DMS 273 treated with DMSO at 0.1 percent for 48 hours (cell line): ENCODE measurements at places on chromosomes 6 and 20.
A peak's percentile ranks its signal among the peaks of the same experiment; 100 is the strongest.

- no peak for DNase-seq
These were observed 25.7 kb upstream of the CTNNBL1 start for GRCh38 chr20:37668166-37668565.

DNA sequence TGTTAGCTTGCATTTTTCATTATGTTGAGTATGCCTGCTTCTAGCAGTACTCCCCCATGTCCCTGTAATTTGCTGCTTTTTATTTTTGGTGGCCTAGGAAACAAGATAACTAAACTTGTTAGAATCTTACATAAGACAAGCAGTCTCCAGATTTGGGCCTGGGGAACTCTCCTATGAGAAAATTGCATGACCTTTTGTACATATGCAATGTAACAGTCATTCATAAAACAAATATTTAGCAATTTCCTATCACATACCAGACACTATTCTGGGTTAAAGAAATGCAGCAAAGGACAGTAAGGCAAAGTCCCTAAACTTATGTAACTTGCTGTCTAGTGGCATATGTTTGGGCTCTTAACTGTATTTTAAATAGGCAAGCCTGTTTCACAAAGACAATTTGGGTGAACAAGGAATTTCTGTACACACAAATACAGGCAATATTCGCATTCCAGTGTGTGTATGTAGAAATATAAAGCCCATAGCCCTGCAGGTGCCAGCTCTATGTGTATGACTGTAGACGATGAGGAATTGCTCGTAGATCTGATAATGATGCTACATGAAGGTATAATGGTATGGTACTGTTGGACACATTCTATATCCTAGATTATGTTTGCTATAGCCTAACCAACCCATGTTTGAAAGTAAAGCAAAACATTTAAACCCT is 305.2 kb upstream of the CITED2 start:
- no peak for DNase-seq

- DNase-seq = no peak
These were observed 82.2 kb downstream of the MAN1A1 start for GRCh38 chr6:119267126-119267905.

DNA sequence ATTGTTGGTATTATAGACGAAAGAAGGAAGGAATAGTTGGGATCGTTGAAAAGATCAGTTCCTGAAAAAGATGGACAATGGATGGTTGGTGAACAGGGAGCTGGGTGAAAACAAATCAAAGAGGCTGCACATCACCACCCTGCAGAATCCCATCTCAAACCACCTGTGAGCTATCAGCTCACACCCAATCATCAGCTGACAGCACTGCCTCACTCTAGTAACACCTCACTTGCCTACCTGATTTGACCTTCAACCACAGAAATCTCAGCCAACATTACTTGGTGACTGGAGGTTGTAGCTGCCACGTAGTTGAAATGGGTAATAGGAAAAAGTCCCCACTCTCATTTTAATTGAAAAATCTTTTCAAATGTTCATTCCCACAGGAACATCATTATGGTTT is 101.8 kb upstream of the DST start:
- no peak for DNase-seq

DNA sequence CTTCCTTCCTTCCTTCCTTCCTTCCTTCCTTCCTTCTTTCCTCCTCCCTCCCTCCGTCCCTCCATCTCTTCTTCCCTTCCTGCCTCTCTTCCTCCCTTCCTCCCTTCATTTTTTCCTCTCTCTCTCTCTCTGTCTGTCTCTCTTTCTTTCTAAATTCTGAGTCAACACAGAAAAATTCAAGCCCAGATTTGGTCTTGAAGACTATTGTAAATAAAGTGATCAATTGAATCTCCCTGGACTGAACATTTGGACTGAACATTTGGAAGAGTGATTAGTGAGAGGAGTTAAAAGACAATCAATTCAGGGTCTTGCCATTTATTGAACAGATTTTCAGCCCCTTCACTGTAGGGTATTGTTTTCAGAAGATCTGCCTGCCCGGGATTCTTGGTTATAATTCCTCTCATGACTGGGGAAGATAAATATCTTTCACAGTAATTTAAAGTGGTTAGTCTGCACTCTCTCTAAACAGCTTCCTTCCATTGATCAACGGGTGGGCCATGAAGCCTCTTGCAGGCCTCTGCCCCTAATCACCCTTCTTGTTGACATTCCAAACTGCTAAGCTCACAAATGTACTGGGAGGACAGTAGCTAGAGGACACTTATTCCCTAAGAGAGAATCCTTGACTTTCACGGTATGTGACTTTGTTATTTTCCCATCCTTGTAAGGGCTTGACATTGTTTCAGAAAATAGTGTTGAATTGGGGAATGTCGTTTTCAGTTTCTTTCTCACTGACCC is 101.7 kb upstream of the BMP2 start:
- no peak for DNase-seq

GRCh38 chr6:136926383-136926782 is 4.3 kb downstream of the SLC35D3 start:
- DNase-seq = no peak

DNA sequence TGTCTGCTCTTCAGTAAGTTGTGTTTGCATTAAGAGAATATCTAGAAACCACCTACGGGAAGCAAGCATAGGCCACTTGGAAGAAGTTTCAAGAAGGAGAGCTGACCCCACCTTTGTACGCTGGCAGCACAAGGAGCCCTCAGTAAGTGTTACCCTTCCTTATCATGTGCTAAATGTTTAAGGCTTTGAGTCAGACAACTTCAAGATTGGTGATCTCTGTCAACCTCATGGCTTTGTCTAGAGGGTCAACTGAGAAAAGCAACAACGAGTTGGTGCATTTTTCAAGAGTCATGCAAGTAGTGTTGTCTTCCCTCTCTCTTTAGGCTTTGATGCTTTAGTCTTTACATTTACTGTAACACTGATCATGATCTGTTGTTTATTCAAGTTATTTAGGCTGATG is 53.2 kb upstream of the SPTLC3 start:
- DNase-seq = no peak

DNA sequence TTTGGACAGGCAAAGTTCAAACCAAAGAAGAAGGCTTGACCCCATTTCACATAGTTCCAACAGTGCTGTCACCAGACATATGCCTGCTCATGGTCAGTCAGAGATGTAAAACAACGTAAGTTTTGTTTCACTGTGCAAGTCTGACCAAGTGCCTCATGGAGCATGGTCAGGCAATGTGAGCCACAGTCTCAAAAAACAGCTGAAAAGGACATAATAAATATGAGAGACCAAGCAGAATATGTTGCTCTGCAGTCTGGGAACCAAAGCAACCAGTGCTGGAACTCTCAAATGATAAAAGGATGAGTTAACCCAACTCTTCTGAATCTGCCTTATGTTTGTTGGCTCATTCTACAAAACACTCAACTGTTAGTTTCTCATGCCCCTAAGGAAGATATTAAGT is 39.9 kb upstream of the DST start:
- DNase-seq = no peak

DNA sequence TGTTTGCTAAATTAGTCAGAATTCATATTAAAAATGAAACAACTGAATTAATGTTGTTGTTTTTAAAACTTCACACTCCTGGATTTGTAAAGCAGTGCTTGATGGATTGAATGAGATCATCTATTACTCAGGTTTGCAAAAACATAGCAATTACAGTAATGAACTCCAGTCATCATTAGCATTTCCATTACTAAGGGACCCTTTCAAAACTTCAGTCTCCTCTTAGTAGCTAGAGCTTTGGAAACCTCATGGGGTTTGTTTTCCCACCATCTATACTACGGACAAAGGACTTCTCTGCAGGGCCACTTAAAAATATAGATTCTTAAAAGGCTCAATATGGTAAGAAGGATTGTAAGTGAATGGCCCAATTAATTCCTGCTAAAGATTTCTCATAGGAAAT is 209.9 kb upstream of the PRND start:
- no peak for DNase-seq

DNA sequence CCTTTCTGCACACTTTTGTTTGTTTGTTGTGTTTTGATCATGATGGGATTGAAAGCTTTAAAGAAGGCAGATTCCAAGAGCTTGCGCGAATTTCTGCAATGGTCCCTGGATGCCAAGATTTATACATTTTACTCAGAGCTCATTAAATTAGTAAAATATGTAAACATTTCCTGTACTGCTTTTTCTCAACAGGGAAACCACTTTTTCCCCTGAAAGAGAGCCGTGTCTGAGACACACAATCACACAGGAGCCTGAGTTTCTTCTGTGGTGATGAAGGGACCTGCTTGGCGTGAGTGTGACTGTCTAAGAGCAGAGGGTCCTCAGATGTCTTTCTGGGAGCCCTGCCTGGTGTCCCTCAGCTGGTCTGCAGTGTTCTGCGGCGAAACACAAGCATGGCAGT is 12.1 kb upstream of the TAGAP start:
- DNase-seq = no peak

DNA sequence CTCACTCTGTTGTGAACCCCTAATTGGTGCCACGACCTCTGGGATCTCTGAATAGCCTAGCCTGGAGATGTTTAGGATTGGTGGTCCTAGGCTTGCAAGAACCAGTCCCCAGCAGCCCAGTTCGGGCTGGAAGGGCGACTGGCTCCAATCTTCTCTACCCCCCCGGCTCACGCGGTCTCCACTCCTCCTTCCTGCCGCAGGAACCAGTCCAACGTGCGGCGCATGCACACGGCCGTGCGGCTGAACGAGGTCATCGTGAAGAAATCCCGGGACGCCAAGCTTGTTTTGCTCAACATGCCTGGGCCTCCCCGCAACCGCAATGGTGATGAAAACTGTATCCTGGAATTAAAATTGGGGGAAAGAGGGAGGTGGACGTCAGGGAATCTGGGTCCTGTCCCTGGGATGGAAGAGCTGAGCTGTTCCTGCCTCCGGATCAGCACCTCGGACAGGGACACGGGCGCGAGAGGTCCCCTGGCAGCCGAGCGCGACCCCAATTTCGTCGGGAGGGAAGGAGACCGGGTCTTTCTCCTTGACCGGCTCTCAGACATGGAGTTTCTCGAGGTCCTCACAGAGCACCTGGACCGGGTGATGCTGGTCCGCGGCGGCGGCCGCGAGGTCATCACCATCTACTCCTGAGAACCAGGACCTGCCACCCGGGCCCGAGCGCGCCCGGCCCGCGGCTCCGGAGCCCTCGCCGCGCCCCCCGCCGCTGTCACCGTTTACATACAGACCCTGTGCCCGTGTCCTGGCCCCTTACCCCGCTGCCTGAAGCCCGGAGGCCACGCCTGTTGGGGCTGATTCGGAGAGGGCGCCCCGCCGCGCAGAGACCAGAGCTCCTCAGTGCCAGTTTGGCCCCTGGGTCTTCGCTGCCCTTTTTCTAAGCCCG is 28.2 kb downstream of the SLC12A5 start:
- no peak for DNase-seq

- no peak for DNase-seq
These were observed 318.0 kb upstream of the PTCHD4 start for GRCh38 chr6:48429021-48429420.

GRCh38 chr6:6969761-6970223 is 138.0 kb upstream of the RREB1 start:
- DNase-seq = no peak

DNA sequence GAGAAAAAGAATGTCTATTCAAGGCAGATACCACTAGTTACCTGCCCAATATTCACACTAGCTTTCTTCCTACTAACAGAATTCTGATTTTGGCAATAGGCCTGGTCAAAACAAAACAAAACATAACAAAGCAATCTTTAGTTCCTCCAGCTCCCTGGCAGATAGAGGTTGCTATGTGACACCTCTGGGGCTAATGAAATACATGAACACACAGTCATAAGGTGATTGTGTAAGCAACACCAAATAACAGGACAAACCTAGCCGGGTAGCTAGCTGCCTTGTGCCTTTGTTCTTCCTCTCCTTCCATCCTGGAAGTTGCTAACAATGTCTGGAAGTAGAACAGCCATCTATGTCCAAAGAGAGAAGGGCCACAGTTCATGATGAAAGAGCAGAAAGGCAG is 6.0 kb upstream of the HMGN3 start:
- no peak for DNase-seq

GRCh38 chr20:51182571-51182970 is 159.7 kb upstream of the KCNG1 start:
- no peak for DNase-seq

DNA sequence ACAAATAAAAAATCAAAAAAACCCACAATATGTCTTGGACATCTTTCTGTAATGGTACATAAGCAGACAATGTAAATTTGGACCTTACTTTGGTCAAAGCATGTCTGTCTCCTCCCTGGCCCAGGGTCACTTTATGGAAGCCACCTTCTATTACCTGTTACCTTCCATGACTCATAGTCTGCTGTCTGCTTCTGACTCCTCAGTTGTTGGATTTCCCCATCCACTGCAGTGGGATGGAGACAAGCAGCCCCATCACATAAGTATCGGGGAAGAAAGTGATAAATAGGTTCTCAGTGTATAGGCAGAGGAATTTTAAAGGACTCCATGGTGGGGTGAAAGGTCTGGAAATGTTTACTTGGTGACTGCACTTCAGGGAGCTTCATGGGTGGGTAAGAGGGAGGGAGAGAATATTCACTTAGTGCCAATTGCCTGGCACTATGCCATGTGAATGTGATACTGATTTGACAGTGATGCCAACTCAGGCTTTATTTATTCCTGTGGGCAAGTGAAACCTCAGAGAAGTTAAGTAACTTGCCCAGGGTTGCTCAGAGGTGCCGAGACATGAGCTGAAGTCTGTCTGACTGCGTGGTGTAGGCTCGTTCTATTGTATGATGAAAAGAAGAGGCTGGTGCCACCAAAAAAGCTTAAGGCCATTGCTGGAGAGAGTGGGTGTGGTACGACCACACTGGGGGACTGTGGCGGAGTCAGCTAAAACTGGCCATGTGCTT is 175.6 kb upstream of the RNF24 start:
- no peak for DNase-seq

DNA sequence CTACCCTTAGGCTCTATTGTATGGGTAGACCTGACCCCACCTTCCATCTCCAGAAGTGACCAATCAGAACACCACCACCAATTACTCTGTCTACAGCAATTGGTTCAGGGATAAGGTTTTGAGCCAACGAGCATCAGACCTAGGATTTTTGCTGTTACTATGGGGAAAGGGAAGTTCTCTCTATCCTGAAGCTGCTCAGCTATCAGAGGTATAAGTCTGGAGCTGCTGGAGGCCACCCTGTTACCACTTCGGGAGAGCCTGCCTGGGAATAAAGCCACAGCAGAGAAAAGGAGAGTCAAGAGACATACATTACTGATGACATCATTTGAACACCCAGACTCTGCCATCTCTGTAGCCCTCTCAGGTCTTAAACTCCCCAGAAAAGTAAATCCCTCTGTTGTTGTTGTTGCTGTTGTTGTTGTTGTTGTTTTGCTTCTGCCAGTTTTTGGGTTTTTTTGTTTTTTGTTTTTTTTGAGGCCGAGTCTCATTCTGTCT is 94.5 kb downstream of the PREX1 start:
- peak; percentile 90 for DNase-seq

DNA sequence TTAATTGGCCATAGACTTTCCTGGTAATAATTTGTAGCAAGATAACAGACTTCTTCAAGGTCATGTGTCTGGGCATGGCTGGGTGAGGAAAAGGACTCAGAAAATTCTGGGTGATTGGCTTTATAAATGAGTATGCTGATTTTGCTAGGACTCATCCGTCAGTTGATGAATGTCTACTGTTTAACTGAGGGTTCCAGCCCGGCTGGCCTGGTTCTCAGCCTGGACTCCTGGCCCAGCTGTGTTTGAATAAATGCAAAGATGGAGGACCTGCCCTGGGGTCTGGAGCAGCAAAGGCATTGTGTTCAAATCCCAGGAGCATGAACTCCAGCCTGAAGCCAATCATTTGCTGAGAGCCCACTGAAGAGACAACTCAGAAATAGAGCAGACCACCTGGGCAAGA is 323.2 kb downstream of the LRFN2 start:
- no peak for DNase-seq
